Fibroblast of villous mesenchyme (primary cell): ENCODE measurements at places on chromosomes 2 and 18. TPM values are rescaled to one million over a fixed set of nuclear protein-coding genes. Genes with fewer than 3 reads are reported as not detected.

Gene COL4A3
- under 0.01 TPM in 2 replicates for total RNA-seq

Gene RETREG2
- total RNA-seq: 57.4 and 62.5 TPM in 2 replicates

Gene C18orf32
- total RNA-seq: 11.7 and 24.5 TPM in 2 replicates

Gene TEKT4
- not detected in 2 replicates for total RNA-seq

Gene CFC1B
- not detected in 2 replicates for total RNA-seq

Gene RAB27B
- total RNA-seq: 3.9 and 6.5 TPM in 2 replicates

Gene FAM98A
- 152 and 179 TPM in 2 replicates for total RNA-seq

Gene PCARE
- not detected in 2 replicates for total RNA-seq

Gene UGT1A5
- not detected in 2 replicates for total RNA-seq

Gene C2orf66
- total RNA-seq: under 0.01 TPM in 1 of 2 replicates, not detected in the other

Gene PTPN18
- 17.7 and 18.4 TPM in 2 replicates for total RNA-seq

Gene PARD3B
- 26.4 and 53.1 TPM in 2 replicates for total RNA-seq

Gene SERPINB3
- not detected in 2 replicates for total RNA-seq

Gene ABCB11
- total RNA-seq: under 0.01 TPM in 1 of 2 replicates, not detected in the other

Gene GULP1
- 53.1 and 118 TPM in 2 replicates for total RNA-seq

Gene ZNF516
- total RNA-seq: 50.6 and 53.1 TPM in 2 replicates

Gene TMEM17
- total RNA-seq: 1.6 and 3.0 TPM in 2 replicates

Gene THSD7B
- total RNA-seq: 0.32 and 1.3 TPM in 2 replicates

Gene GPR45
- total RNA-seq: not detected in 2 replicates

Gene DYSF
- 3.5 and 4.2 TPM in 2 replicates for total RNA-seq

Gene LRATD1
- total RNA-seq: 0.97 and 1.7 TPM in 2 replicates

Gene TMEM169
- total RNA-seq: 0.32 and 0.43 TPM in 2 replicates

Gene ALKAL2
- 0.43 TPM in 1 of 2 replicates, not detected in the other for total RNA-seq

Gene CGREF1
- total RNA-seq: under 0.01 TPM in 2 replicates

Gene TLX2
- not detected in 2 replicates for total RNA-seq

Gene ANKRD23
- total RNA-seq: 1.3 TPM in 2 replicates

Gene TRIM43
- under 0.01 TPM in 1 of 2 replicates, not detected in the other for total RNA-seq

Gene ARHGAP28
- 6.0 and 7.1 TPM in 2 replicates for total RNA-seq

Gene REG3A
- not detected in 2 replicates for total RNA-seq

Gene ADRA2B
- not detected in 2 replicates for total RNA-seq

Gene GRB14
- not detected in 2 replicates for total RNA-seq

Gene LDAH
- total RNA-seq: 11.0 and 25.0 TPM in 2 replicates

Gene RFX8
- 0.97 and 1.7 TPM in 2 replicates for total RNA-seq

Gene HOXD4
- total RNA-seq: 5.5 and 7.8 TPM in 2 replicates

Gene L3MBTL4
- not detected in 2 replicates for total RNA-seq

Gene ECEL1
- under 0.01 TPM in 1 of 2 replicates, not detected in the other for total RNA-seq

Gene CFAP53
- under 0.01 and 0.32 TPM in 2 replicates for total RNA-seq

Gene DHRS9
- total RNA-seq: under 0.01 TPM in 1 of 2 replicates, not detected in the other

Gene CCL20
- total RNA-seq: 0.43 TPM in 1 of 2 replicates, not detected in the other

Gene CLEC4F
- not detected in 2 replicates for total RNA-seq

Gene ATAD2B
- 12.9 and 16.0 TPM in 2 replicates for total RNA-seq
